ENCODE measurements at places on chromosomes 2 and 18.

- no peak for DNase-seq
Observed at GRCh38 chr18:13616525-13617035, 109.8 kb downstream of the FAM210A start.

DNA sequence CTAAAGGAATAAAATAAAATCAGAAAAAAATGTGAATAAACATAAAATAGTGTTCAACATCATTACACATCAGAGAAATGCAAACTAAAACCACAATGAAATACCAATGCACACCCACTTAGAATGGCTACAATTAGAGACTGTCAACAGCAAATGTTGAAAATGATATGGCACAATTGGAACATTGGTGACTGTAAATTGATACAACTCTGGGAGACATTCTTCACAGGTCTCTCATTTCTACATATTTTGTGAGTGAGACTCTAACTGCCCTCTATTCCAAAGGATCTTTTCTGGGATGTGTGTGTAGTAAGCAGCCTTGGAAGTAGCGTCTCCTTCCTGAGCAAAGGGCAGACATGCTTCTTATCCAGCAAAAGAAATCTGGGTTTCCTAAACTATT lies 323.0 kb downstream of the FBXO15 start:
- DNase-seq: no peak

DNA sequence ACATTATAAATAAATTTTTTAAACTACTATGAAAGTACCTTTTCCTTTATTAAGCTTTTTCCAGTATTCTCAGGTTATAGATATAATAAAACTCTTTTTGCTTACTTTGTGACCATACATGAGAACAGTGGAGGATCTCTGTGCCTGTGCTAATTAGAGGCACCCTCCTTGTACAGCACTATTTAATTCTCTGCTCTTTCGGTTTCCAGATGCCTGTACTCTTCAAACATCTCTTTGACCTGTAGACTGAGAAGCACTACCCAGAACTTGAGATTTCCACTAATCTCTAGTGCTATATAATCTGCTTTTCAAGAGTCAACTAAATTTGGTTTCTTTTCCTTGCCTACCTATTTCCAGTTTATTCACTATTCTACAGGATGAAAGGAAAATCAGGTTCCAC lies 131.1 kb downstream of the GULP1 start:
- DNase-seq: no peak

GRCh38 chr18:75339936-75340605 lies 87.4 kb downstream of the SMIM21 start:
- DNase-seq: peak; percentile 15

GRCh38 chr2:9074930-9075329 lies 71.4 kb upstream of the MBOAT2 start:
- no peak for DNase-seq

DNA sequence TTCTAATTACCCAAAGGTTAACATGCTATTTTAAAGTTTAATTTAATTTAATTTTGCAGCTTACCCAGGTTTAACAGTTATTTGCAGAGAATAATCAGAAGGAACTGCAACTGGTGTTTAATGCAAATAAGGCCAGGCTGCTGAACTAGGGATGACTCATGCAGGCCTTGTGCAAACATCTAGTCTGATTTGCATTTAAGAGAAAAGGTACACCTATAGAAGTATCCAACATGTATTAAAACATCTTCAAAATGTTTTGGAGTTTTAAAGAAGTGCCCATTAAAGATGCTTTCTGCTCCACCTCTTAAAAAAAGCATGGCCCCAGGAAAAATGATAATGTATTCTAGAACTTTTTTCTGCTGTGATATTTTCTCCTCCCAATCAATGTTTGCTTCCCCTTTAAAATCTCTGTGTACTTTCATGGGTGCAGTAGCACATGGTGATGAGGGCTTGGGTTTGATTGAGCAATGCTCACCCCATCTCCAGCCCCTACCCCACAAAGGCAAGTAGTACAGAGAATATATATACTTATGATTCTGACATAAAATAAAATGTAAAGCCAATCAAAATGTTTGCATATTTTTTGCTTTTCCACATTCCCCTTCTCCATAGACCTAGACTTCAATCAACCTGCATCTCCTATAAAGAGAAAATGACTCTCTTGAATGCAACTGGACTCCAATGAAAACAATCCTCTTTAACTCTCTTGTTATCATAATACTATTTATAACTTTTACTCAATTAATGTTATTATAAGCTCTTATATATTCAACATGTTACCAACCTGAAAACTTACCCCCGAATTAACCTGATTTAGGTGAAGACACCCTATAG lies 54.1 kb downstream of the ATP8B1 start:
- DNase-seq: no peak

- no peak for DNase-seq
Observed at GRCh38 chr2:240912878-240913809, 7.0 kb downstream of the CROCC2 start.

DNA sequence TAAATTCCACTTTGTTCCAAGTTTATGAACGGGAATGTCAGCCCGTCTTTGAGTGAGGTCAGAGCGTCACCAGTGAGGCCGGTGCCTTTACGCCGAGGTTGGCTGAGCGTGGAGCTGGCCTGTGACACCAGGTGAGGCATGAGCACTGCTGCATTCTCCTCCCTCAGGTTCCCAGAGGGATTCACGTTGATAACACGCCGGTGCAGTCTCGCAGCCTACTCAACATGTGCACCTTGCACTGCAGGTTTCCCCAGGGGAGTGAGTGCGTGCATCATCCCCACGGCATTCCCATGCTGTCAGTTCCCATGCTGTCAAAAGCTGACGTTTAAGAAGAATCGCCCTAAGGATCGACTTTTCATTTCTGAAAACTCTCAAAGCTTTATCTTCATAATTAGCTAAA lies 213.3 kb downstream of the LDLRAD4 start:
- DNase-seq: no peak

DNA sequence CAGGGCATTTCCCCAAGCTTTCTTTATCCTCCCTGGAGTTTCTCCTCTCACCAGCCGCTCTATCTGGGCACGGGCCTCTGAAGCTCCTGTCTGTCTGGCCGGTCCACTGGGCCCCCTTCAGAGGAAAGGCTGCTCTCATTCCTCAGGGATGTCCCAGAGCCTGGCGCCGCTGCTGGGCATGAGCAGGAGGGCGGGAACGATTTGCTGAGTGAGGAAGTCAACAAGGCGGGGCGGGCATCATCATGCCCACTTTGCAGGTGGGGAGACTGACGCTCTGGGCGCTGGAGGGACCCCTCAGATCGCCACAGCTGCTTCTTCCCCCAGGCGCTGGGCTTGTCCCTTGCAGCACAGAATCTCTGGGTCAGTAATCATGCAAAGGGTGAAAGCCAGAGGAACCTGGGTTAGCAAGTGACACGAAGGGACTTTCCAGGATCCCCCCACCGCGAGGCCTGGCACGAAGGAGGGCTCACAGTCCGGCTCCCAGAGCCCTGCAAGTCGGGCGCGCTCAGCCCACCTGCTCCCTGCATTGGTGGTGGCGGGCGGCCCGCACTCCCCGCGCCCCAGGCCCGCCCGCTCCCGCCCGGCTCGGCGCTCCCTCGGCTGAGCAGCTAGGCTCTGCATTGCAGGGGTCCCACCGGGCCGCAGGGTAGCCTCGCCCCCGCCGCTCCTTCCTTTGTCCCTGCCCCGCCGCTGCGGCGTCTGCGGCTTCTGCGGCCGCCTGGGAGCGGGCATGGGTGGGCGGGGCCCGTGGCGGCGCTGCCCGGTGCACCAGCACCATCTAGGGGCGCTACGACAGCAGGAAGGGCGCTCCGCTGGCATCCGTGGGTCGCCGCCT lies 157.8 kb downstream of the CYRIA start:
- peak; percentile 21 for DNase-seq

- DNase-seq: no peak
Observed at GRCh38 chr18:62018034-62018758, 125.4 kb upstream of the RNF152 start.

Data from nucleus accumbens (tissue), 56 donors.